ENCODE measurements at places on chromosomes 6 and 20.

GRCh38 chr6:3788408-3789017 is 37.0 kb upstream of the PXDC1 start:
- peak; percentile 34 for DNase-seq

- no peak for DNase-seq
Observed at GRCh38 chr6:154622618-154623336, 110.4 kb upstream of the SCAF8 start.

DNA sequence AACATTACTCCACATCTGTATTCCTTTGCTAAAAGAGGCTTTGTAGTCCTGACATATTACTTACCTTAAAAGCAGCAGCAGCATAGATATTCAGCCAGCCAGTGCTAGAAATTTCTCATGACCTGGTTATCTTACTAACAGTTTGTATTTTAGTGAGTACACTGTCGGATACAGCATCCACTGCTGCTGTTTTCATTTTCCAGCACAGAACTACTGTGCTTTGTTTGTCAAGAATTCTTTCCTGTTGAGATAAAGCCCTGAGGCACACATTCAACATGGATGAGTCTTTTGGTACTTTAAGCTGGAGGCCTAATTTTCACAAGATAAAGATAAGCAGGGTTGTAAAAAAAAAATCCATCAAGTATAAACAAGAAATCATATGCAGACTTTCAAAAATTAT is 311.2 kb upstream of the OPRM1 start:
- DNase-seq: no peak

DNA sequence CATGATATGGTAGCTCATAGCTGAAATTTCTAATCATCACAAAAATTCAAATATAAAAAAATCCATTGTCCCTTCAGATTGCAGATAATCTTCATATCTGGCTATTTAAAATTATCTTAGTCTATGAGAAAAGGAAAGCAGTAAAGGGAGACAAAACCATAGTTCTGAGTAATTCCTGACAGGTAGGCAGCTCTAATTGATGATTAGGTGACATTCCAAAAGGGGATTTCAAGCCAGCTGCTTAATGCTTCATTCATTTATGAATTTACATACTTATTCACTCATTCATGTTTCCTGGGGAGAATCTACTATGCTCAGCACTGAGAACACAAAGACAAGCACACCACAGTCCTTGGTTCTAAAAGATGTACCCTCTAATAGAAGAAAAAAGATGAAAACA is 437.1 kb downstream of the COL12A1 start:
- DNase-seq: no peak

- no peak for DNase-seq
Observed at GRCh38 chr6:130075879-130076460, 57.6 kb downstream of the L3MBTL3 start.
